ENCODE measurements at places on chromosomes 16 and 17.

- DNase-seq: no peak
Measured at GRCh38 chr16:31201582-31202413, 762 bp downstream of the PYCARD start.

- no peak for DNase-seq
Measured at GRCh38 chr17:57605675-57606105, 139.4 kb downstream of the CCDC182 start.

DNA sequence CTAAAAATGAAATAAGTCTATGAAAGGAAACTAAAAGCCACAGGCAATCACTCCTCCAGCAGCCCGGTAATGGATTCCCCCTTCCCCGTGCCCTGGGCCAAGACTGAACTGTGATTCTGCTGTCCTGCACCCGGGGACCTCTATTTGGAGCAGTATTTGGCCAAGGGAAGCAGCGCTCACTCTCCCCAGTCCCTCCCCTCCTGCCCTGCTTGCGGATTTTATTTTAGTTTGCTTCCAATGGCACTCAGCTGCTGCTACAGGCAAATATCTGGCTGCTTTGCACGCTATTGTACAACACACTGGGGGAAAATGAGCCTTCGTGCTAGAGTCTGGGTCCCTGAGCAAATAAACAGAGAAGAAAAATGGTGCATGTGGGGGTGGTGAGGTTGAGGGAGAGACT, 975.7 kb upstream of the RBFOX1 start:
- no peak for DNase-seq

DNA sequence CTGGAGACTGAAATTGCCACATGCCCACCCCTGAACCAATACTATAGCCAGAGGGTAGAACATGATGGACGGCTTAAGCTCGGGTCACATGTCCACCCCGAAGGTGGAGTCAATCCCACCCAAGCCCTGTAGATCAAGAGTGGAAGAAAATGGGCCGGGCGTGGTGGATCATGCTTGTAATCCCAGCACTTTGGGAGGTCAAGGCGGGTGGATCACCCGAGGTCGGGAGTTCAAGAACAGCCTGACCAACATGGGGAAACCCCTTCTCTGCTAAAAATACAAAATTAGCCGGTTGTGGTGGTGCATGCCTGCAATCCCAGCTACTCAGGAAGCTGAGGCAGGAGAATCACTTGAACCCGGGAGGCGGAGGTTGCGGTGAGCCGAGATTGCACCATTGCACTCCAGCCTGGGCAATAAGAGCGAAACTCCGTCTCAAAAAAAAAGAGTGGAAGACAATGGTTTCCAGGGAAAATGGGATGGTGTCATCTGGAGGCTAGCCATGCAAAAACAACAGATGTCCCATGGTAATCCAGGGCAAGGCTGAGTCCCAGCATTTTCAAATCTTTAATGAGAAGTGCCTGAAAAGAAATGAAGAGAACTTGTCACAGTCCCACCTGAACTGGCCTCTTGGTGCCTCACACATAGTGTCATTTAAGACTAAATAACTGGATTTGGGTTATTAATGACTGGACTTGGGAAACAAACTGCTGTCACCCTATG, 30.1 kb downstream of the CD300LF start:
- no peak for DNase-seq

DNA sequence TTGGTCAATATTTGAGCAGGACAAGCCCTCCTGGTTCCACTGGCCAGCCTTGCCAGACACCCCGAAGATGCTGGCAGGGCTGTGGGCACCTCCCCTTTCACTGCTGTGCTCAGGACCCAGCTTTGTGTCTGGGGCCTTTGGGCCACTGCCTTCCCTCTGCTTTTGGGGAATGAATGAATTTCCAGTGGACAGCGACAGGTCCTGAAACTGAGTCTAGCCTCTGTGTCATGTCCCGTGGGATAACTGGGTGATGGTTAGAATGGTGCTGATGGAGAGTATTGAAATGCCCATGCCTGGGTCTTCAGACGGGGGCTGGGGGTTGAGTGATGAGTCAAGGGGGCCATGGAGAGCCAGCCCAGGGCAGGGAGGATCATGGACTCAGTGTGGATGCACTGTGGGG, 135.8 kb downstream of the FOXL1 start:
- no peak for DNase-seq

DNA sequence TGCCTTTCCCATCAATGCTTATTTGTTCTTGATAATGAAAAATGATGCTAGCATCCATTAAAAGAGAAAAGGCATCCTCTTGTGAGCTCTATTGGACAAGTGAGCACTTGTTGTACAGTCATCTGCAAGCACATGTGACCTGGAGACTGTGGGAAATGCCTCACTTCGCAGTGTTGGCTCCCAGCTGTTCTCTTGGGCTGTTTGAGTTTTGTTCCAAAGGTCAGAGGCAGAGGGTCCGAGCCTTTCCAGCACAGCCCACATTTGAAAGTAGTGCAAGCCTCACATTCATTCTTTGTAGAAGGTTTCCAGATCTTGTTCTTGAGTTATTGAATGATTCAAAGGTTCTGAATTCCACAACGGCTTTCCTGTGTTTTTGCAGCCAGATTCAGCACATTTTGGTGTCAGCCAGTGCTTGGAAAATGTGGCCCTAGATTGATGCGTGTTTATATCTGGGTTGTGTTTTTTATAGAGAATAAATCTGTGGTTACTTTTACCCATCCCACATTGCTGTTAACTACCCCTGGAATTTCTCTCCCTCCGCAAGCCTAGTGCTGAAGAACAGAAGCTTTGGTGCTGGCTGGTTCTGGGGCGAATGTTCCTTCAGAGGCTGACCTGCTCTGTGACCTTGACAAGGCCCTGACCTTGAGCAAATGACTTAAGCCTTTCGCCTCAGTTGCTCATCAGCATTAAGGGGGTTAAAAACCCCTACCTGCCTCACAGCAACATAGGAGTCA, 49.8 kb downstream of the CDH1 start:
- no peak for DNase-seq

- peak; percentile 89 for DNase-seq
Measured at GRCh38 chr17:39813631-39814030, 50.5 kb downstream of the IKZF3 start.

DNA sequence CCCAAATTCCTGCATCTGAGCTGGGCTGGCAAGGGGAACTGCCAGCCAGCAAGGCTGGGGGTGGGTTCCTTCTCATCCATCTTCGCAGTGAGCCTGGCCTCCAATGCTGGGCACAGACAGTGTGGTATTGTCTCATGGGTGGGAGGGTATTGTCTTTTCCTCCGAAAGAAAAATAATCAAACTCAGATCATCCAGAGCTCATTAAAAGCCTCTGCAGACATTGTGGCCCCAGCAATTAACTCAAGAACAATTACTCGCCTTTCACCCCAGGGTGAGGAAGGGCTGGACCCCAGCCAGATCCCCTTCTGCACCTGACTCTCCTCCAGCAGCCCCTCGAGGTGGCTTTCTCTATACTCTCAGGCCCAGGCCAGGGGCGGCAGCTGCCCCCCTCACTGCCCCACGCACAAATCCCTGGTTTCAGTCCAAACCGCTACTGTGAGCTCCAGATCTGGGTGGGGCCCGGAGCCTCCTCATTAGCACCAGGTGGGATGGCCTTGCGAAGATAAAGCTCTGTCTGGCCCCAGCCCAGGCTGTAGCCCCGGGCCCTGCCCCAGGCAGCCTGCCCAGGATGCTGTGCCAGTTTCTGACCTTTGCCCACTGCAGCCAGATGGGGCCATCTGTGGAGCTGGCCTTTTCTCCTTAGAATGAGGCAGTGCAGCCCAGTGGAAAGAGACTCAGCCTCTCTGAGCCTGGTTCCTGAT, 2.3 kb upstream of the KRT15 start:
- DNase-seq: no peak

GRCh38 chr17:50314456-50315011, 31.4 kb upstream of the XYLT2 start:
- DNase-seq: no peak

DNA sequence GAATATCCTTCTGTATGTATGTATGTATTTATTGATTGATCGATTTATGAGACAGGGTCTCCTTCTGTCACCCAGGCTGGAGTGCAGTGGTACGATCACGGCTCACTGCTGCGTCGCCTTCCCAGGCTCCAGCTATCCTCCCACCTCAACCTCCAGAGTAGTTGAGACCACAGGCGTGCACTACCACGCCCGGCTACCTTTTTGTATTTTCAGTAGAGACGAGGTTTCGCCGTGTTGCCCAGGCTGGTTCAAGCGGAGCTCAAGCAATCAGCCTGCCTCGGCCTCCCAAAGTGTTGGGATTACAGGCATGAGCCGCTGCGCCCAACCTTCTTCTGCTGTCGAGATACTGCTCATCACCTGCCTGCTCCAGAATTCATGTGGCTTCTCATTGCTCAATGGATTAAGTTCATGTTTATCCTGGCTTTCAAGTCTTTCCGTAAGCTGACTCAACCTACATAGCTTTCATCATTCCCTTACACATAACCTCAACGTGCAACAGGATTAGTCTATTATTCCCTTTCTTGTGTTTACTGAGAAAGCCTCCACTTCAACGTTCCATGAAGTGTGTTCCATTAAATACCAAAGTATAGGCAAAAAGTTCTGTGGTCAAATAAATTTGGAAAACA, 13.6 kb downstream of the TAC4 start:
- no peak for DNase-seq

DNA sequence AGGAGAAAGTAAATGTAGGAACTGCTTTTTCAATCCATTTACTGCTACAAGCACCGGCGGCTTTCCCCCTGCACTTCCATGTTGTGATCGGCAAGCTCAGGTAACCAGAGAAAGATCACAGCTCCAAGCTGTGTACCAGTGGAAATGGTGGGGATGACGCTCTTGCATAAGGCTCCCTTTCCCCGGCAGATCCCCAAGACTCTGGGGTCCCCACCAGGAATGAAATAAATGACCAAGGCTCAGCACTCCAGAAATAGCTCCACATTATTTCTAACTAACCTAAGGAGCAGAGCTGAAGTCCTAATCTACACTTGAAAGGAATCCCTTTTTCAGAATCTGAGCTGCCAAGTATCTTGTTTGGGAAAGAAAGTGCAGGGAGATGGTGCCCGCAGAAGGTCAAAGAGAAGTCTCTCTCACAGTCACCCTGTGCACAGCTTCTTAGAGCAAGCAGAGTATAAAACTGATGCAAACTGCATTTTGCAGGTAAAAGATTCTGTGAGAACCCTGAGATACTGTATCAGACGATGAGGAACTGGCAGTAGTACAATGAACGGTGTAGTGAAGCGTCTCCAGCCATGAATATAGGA, 11.1 kb downstream of the GRB2 start:
- no peak for DNase-seq

DNA sequence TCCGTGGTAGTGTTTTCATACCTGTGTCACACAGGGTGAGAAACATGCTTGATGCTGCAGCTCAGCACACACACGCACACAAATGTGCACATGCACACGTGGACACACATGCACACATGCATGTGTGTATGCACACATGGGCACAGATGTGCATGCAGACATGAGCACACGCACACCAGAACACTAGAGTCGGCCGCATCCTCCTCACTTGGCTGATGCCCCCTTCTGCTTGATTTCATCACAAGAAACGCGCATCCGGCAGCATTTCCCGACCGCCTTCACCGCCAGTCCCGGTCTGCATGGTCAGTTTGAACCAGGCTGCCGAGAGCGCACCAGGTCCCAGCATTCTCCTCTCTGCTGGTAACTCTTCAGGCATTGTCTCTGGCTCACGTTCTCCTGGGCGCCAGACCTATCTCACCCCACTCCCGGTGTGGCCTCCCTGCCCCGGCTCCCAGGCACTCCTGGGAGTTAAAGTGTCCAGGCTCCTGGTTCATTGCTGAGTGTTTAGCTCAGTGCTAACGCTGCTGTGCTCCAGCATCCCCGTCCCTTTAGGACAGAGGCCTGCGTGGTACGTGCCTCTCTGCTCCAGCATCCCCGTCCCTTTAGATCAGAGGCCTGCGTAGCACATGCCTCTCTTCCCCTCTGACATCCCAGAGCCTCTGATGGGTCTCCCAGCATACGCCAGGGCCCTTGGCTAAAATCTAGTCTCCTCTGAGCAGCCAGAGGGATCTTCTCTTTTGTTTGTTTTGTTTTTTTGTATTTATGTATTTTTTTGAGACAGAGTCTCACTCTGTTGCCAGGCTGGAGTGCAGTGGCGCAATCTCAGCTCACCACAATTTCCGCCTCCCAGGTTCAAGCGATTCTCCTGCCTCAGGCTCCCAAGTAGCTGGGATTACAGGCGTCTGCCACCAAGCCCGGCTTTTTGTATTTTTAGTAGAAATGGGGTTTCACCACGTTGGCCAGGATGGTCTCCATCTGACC, 16.0 kb downstream of the BAIAP2 start:
- DNase-seq: no peak

DNA sequence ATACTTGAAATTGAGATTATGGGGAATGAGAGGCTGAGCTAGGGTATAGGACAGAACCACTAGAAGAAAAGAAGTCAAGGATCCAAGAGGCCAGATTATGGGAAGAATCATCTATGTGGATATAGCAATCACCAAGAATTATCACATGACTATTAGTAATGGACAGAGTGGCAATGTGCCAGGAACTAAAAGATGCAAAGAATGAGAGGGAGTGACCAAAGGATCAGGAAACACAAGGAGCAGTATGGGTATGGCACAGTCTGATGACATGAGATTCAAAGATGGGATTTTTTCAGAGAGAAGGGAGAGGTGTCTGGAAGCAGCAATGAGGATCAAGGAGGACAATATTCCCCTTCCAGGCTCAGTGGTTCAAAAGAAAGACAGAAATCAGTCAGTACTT, 212.2 kb downstream of the AATF start:
- DNase-seq: no peak

GRCh38 chr17:66967837-66968543, 3.5 kb downstream of the CACNG4 start:
- DNase-seq: no peak

GRCh38 chr17:77288115-77288619, 147.4 kb downstream of the SEC14L1 start:
- no peak for DNase-seq

DNA sequence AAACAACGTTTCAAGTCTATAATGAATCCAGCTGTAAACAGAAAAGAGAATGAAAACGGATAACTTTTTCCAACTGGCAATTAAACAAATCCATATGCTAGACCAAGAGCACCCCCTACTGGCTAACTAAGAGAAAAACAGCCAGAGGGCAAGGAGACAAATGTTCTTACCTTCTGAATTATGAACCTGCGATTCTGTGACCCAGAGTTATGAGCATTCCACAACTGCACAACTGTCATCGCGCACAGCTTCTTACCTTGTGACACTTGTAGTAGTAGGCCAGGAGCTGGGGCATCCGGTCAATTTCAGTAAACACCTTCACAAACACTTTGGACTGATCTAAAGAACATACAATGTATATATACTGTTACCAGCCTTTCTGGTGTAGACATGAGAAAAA, 18.6 kb downstream of the COG7 start:
- DNase-seq: no peak

DNA sequence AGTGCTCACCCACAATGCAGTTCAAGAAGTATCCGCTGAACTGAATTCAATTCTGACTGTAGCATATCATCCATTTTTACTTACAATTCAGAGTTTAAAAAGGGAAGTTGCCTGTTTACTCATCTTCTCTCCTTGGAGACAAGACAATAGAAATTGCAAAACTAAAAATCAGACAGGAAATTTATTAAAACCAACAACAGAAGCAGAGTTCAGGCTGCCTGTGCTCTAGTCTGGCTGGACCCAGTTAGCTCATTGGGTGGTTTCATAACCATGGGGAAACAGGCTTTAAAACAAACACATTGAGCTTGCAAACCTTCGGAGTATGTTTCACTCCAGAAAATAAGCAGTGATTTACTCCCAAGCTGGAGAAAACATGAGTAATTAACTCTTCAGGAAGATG, 321.4 kb downstream of the GRIN2A start:
- DNase-seq: no peak

GRCh38 chr17:50629902-50630301, 4.8 kb upstream of the ABCC3 start:
- no peak for DNase-seq
